Right lobe of liver (tissue), 6 donors: ENCODE measurements at places on chromosomes 7 and 10. TPM values are rescaled to one million over a fixed set of nuclear protein-coding genes. Genes with fewer than 3 reads are reported as not detected.

GRCh38 chr10:42939237-42939636, 137.6 kb upstream of the RET start:
- no peak overlapping the region for H3K4me3 ChIP-seq
- DNase-seq = no peak
- no peaks in the 10 kb centered on the region for H3K4me1 ChIP-seq
- no peaks in the 10 kb centered on the region for H3K36me3 ChIP-seq

DNA sequence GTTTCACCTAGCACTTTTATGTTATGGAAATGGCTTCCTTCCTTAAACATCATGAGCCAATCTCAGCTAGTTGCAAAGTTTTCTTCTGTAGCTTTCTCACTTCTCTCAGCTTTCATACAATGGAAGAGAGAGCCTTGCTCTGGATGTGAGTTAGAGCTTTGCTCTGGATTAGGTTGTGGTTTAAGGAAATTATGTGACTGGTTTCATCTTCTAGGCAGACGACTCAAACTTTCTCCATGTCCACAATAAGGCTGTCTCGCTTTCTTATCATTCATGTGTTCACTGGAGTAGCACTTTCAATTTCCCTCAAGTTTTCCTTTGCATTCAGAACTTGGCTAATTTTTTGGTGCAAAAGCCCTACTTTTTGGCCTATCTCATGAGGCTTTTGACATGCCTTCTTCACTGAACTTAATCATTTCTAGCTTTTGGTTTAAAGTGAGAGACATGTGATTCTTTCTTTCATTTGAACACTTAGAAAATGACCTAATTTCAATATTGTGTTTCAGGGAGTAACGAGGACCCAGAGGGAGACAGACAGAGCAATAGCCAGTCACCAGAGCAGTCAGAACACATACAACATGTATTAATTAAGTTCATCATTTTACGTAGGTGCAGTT, 49.8 kb downstream of the CNOT4 start:
- no peaks in the 10 kb centered on the region for H3K27me3 ChIP-seq
- H3K4me3 ChIP-seq = no peak overlapping the region
- DNase-seq = no peak
- no peaks in the 10 kb centered on the region for H3K4me1 ChIP-seq
- no peak overlapping the region for H3K27ac ChIP-seq
- no peaks in the 10 kb centered on the region for H3K36me3 ChIP-seq

DNA sequence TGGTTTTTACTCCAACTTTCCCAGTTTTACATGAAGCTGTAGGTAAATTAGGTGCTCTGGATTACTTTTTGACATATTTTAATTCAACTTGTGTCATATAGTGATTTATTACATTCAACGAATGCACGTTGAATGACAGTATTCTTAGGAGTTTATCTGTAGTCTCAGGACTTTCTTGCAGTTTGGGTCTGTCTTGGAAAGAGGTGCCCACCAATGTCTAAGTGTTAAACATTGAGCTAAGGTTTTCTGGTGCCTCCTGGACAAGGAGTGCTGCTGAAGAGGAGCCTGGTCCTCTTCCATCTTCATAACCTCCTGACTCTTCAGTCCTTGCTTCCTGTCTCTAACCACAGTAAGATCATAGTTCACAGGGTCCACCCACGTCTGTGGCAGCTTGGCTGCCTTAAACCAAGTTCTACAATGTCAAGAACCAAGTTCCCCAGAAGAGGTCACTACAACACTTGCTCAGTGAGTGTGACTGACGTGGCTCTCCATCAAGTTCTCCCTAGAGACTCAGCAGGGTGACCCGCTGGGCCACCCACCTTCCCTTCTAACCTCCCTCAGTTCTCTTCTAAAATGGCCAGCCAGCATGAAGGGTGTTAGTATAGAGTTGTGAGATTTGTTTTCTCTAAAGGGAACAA, 6.1 kb downstream of the NPY start:
- H3K27me3 ChIP-seq = no peaks in the 10 kb centered on the region
- DNase-seq = no peak
- no peak overlapping the region for H3K4me3 ChIP-seq
- H3K4me1 ChIP-seq = no peaks in the 10 kb centered on the region
- no peaks in the 10 kb centered on the region for H3K36me3 ChIP-seq

- H3K27me3 ChIP-seq = no peaks in the 10 kb centered on the region
- no peaks in the 10 kb centered on the region for H3K36me3 ChIP-seq
- no peak overlapping the region for H3K27ac ChIP-seq
These were observed 14.3 kb downstream of the WASL start for GRCh38 chr7:123734498-123734897.

DNA sequence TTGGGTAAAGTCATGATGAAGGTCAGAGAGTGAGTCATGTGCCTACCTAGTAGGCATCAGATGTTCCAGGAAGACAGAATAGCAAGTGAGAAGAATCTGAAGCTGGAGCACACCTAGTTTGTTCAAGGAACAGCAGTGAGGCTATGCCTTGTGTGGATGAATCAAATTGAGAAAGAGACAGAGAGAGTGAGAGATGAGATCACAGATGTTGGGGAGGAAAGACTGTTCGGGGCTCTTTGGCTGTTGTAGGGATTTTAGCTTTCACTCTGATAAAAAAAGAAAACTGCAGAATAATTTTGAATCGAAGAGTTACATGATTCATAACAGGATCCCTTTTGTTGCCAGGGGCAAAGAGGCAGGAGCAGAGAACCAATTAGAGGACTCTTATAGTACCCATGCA, 6.3 kb downstream of the LIPF start:
- DNase-seq = no peak
- H3K36me3 ChIP-seq = no peaks in the 10 kb centered on the region
- no peaks in the 10 kb centered on the region for H3K4me1 ChIP-seq
- H3K4me3 ChIP-seq = no peak overlapping the region
- H3K27me3 ChIP-seq = no peaks in the 10 kb centered on the region
- no peak overlapping the region for H3K27ac ChIP-seq

- H3K27ac ChIP-seq = no peak overlapping the region
- peaks cover 73% of the 10 kb centered on the region for H3K4me1 ChIP-seq
- H3K36me3 ChIP-seq = no peaks in the 10 kb centered on the region
- DNase-seq = no peak
These were observed 21.5 kb downstream of the ZMIZ1 start for GRCh38 chr10:79090134-79090803.

- no peak overlapping the region for H3K4me3 ChIP-seq
- no peaks in the 10 kb centered on the region for H3K4me1 ChIP-seq
- H3K27ac ChIP-seq = no peak overlapping the region
- no peak for DNase-seq
- no peaks in the 10 kb centered on the region for H3K36me3 ChIP-seq
These were observed 68.9 kb downstream of the HTR7 start for GRCh38 chr10:90788968-90789367.

- no peak overlapping the region for H3K4me3 ChIP-seq
- H3K4me1 ChIP-seq = no peaks in the 10 kb centered on the region
- no peak overlapping the region for H3K27ac ChIP-seq
These were observed 22.7 kb downstream of the FAM133B start for GRCh38 chr7:92567460-92567859.

OR6V1 gene
- not detected for total RNA-seq

MYO3A gene
- total RNA-seq = 0.12 TPM

SYT15B gene
- total RNA-seq = 0.20 TPM

ABCA13 gene
- 0.49 TPM for total RNA-seq

SFRP5 gene
- 1.6 TPM for total RNA-seq
